Left renal cortex interstitium (tissue), 4 donors: ENCODE measurements at places on chromosomes 5 and 9. TPM values are rescaled to one million over a fixed set of nuclear protein-coding genes. Genes with fewer than 3 reads are reported as not detected.

GRCh38 chr9:70470050-70471015, 55.9 kb upstream of the KLF9 start:
- peak; percentile 19 for DNase-seq

DNA sequence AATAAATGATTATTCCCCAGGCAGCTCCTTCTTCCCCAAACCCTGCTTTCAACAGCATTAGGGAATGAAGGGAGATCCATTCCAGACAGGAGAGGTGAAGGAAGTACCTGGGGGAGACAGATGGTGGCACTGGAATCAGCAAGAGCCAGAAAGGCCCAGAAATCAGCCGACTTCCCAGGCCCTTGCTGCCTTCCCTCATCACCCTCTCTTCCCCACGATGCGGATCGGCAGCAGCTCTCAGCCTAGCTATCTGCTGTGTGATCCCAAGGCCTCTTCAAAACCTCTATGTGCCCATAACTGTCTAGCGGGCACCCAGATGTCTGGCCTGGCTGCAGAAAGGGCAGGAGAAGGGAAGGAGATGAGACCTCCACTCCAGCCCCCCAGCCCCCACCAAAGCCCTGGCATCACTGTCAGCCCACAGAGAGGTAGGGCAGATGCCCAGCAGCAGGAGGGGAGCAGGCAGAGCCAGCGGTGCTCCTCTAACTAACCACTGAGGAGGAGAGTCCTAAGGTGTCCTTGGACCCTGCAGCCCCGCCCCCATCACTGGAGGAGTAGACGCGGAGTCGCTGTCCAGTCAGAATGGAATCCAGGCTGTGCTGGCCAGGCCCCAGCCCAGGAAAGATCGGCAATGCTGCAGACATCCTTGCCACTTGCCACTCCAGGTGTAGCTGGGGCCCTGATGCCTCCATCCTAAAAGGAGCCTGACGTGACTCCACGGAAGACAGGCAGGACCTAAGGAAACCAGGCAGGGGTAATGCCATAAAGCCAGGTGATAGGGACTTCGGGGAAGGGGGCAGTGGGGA, 12.7 kb downstream of the CNTFR start:
- no peak for DNase-seq

- DNase-seq: no peak
These were observed 57.2 kb downstream of the COL5A1 start for GRCh38 chr9:134698587-134699342.

GRCh38 chr9:34046784-34047379, 1.8 kb downstream of the UBAP2 start:
- DNase-seq: no peak

GRCh38 chr9:27247756-27248155, 49.2 kb downstream of the EQTN start:
- DNase-seq: peak; percentile 16

- no peak for DNase-seq
These were observed 294.9 kb upstream of the IRX1 start for GRCh38 chr5:3300726-3301125.

- DNase-seq: no peak
These were observed 541.7 kb downstream of the EFNA5 start for GRCh38 chr5:107129051-107129450.

GRCh38 chr9:110815361-110815760, 146.8 kb downstream of the MUSK start:
- DNase-seq: no peak

- DNase-seq: no peak
These were observed 49.3 kb downstream of the DNAJC21 start for GRCh38 chr5:34978681-34979080.

DNA sequence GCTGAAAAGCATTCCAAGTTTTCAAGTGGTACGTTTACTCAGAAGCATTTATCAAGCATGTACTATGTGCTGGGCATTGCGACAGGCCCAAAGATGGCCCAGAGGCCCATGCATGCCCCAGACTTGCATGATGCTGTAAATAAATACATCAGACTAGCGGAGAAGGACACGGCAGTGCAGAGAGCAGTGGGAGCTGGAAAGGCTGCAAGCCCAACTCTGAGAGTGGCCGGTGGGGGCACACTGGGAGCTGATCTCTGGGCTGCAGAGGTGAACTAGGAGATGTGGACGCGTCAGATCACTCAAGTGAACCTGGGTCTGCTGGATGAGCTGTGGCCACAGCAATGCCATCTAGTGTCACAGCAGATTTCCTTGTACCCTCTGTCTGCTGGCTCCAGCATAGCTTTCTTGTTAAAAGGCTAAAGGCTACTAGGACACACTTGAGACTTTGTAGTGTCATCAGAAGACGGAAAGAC, 246.9 kb downstream of the FANCC start:
- DNase-seq: no peak

DNA sequence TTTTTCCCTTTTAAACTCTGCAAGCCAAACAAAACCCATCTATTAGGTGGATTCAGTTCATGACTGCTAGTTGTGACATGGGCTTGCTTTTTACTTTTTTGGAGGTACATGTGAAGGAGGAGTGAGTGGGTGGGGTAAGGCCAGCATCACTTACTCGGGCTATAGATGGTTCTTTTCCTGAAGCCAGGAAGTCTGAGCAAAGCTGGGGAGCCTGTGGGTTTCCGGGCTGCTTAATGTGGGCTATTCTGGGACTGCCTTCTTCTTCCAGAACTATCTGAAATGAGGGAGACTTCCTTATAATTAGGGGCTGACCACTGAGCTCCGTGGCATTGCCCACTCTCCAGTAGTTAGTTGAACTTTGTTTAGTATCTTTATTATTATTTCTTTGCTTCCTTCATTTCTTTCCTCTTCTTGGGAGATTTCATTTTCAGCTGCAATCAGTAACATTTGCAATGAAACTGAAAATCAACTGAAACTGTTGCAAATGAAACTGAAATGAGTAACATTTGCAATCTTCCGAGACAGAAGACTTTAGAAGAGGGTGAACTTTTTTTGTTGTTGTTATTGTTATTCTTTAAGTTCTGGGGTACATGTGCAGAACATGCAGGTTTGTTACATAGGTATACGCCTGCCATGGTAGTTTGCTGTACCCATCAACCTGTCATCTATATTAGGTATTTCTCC, 204.9 kb downstream of the LRRC70 start:
- DNase-seq: no peak

DNA sequence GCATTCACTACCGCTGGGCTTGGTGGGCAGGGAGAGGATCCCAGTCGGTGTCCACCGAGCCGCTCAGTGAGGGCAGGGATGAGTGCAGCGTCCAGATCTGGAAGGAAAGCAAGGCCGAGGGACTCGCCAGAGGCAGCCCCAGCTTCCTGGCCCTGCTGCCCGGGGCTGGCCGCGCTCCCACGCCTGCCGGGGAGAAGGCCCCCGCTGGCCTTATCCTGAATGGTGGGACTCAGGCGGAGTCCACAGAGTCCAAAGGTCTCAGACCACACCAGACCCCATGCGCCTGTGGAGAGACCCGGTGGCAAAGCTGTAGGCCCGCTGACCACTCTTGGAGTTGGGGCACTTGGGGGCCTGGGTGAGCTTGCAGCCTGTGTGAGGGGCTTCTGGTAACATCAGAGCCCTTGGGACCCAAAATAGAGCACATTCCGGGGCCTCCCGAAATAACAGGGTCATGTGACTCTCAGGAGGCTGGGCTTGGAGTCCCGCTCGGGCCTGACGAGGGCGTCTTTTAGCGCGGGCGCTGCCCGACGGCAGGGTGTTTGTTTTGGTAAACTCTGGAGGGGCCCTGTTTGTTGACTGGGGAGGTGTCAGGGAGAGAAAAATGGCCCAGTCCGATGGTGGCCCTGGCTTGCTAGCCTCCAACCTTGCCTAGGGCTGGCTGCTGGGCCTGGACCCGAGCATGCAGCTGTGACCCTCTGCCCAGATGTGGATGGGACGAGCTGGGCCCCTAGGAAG, 2.8 kb downstream of the RXRA start:
- no peak for DNase-seq

GRCh38 chr5:96844481-96844990, 31.8 kb upstream of the ERAP2 start:
- DNase-seq: no peak

DNA sequence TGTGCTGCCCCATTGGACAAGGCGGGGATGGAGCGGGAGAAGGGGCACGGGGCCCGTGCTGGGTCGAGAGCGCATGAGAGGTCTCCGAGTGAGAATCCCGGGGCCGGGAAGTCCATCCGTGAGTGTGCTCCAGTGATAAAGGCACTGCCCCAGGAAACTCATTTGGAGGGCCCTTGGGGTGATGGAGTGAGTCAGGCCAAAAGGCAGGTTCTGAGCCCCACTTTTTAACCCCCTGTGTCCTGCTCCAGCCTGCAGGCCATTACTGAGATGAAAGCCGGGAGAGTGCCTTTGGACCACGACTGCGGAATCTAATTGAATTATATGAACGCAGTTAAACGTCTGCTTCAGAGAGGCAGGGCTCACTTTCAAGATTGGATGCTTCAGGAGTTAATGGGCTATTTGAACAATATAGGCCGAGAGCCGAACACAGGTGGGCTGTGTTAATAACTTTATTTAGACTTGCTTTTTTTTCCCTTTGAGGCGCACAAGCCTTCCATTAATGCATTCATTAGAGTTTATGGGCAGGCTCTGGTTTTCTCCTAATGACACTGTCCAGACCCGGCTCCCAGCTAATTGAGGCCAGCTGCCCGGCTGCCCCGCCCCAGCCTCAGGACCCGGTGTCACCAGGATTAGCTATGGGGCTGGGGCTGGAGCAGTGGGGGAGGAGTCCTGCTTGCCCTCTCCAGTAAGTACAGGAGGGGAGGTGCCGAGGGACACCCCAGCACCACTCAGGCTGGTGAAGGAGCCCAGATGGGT, 79.1 kb upstream of the LMX1B start:
- no peak for DNase-seq

GRCh38 chr5:78659114-78659513, 10.5 kb upstream of the LHFPL2 start:
- no peak for DNase-seq

- DNase-seq: no peak
These were observed 347.1 kb downstream of the EBF1 start for GRCh38 chr5:158752656-158752973.

DNA sequence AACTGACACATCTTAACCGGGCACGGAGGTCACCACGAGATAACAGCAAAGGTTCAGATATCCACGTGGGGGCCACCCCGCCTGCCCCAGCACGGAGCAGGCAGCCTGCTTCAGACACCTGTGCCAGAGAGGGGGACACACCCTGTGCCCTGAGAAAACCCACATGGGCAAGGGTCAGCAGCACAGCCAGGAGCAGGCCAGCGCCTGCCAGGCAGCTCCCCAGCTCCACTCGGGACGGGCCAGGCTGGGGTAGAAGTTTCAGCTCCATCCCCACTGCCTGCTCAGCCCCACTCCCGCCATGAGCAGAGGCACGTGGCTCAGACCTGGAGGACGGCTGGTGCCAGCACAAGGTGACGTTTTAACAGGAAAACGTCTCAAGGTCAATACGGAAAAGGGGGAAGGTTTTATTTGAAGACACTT, 22.2 kb downstream of the SLC12A7 start:
- no peak for DNase-seq

- no peak for DNase-seq
These were observed 9.5 kb downstream of the IRX2 start for GRCh38 chr5:2741956-2742355.

DNA sequence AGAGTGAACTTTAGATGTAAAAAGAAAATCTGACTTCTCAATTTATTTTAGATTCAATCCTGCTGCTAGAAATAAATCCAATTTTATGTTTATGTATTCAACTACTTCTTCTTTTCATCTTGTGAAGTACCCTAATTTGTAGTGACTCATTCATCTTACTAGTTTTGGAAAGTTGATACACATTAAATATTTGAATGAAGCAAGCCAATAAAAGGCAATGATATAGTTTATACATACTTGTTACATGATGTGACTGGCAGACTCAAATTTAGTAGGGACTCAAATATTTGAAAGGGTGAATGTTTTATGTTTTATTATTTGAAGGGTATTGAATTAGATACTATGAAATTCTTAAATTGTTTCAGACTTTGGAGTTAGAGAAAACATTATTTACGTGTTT, 34.7 kb downstream of the CSNK1G3 start:
- DNase-seq: no peak

DNA sequence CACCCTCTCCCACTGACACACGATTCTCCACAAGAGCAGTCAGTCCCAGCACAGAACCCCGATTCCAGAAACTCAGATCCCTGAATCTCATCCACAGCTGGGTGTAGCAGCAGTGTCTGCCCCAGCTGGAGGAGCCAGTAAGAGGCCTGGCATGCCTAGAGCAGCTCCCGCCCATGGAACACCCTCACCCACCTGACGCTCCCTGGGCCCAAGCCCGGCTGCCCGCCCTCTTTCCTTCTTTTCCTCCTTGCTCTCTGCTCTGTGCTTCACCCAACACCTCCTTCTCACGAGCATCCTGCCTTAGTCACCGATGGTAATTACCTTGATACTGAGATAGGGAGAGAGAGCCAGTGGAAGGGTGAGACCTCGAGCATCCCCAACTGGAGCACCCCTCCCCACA, 8.7 kb downstream of the PCDH1 start:
- DNase-seq: no peak

- no peak for DNase-seq
These were observed 152.6 kb upstream of the EGFLAM start for GRCh38 chr5:38105801-38106200.

- DNase-seq: no peak
These were observed 7.2 kb downstream of the CSNK1A1 start for GRCh38 chr5:149544028-149544420.

DNA sequence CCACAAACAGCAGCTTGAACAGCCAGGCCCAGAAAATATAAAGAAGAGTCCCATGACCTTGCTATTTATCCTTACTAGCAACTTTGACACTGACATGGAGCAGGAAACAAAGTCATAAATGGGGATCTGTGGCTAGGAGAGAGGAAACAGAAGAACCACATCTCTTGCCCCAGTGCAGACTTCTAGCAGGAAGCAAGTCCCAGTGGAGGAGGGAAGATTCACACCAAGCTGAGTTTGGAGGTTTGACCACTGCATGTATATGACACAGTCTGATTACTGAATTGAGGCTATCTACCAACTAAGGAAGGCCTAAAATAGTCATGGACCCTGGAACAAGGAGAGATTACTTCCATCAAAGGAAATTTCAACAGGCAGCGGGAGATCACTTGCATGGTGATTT, 51.4 kb downstream of the CDH6 start:
- no peak for DNase-seq

- no peak for DNase-seq
These were observed 9.4 kb downstream of the ANKS6 start for GRCh38 chr9:98786750-98787510.

GRCh38 chr5:139636975-139637408, 11.2 kb upstream of the CXXC5 start:
- DNase-seq: no peak

Gene NRG2
- 1.4 TPM for polyA plus RNA-seq

Gene RETREG1
- polyA plus RNA-seq: 48.7 TPM

Gene BDP1
- polyA plus RNA-seq: 48.7 TPM

Gene OBP2B
- polyA plus RNA-seq: 0.22 TPM

Gene FIBCD1
- polyA plus RNA-seq: 0.32 TPM

Gene NEUROG1
- not detected for polyA plus RNA-seq
